Foreskin keratinocyte (primary cell): ENCODE measurements at places on chromosomes 6 and 20. TPM values are rescaled to one million over a fixed set of nuclear protein-coding genes. Genes with fewer than 3 reads are reported as not detected.

DNA sequence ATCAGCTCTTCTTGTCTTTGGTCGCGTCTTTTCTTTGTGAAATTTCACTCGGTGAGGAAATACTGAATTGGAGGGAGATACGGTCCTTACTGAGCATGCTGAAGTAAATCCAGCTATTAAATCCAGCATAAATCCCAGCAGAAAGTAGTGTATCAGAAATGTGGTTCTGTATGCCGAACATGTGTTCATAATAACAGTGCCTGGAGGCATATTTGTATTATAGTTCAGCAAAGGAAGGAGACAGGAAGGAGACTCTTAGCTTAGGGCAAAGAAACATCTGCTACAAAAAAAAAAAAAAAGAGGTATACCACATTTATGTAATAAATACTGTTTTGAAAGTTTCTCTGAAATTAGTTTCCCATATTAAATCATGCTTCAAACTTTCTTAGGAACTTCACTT lies 211.8 kb downstream of the PLCB4 start:
- DNase-seq, result no peak

DNA sequence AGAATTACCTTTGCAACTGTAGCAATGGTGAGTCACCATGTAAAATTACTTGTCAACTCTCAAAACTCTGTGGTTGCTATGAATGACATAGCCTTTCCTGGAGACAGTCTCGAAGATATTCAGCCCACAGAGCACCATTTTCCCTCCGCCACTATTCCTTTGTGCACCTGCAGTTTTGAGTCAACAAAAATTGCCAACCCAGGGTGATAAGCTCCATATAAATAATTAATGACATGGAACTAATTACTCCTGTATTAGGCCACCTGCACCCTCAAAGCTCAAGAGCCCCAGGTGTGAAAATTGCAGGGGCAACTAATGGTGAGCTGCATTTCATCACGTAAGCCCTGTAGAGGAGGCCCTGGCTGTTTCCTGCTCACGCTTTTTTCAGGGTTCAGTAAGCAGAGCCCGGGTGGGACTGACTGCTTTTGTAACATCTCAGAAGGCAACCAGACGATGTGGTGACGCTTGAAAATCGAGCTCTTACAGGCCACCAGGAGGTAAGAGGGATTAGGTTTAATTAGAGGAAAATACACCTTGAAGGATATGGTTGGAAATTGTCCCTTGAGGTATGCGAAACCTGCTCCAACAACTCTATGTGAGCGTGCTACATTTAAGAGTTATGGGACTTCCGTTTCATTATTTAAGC lies 70.8 kb downstream of the BMP2 start:
- DNase-seq, result peak; percentile 63

WFDC2 gene
- 0.42 TPM in 1 of 2 replicates, not detected in the other for total RNA-seq

RTN4IP1 gene
- total RNA-seq, result 10.7 and 12.9 TPM in 2 replicates

DNA sequence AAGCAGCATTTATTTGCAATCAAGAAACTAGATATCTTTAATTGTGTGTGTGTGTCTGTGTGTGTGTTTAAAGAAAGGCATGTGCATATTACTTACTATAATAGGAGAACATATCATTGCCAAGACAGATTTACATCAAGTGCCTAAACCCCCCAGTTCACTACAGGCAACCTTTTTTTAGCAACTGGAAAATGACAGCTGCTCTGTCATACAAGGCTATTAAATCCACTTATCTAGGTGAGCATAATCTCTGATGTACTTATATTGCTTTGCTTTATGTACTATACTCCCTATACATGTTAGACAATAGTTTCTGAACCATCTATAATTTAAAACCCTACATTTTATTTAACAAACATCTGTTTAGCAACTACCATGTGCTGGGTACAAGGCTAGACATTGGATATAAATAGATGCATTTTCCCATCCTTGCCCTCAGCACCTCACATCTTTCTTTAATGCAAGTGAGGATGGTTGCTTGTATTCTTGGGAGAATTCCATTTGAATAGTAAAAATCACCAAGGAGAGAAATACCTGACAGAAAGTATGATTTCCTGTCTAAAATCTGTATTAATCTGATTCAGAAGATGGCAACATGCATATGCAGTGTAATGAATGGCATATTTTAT lies 398.3 kb downstream of the LAMA2 start:
- no peak for DNase-seq

KCNB1 gene
- total RNA-seq, result not detected in 2 replicates

DNA sequence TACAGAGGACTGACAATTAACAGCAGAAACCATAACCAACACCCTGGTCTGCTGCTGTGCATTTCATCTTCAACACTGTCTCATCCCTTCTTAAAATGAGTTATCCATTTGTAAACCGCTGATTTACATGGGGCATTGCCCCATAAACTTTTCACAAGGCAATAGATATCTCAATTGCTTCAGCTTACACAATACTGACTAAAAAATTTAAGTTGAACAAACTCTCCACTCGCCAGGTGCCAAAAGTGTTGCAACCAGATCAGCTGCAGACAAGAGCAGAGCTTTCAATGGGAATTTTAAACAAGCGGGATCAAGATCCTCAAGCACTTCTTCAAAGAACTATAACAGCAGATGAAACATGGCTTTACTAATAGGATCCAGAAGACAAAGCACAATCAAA lies 183.0 kb downstream of the TASP1 start:
- peak; percentile 18 for DNase-seq

DNA sequence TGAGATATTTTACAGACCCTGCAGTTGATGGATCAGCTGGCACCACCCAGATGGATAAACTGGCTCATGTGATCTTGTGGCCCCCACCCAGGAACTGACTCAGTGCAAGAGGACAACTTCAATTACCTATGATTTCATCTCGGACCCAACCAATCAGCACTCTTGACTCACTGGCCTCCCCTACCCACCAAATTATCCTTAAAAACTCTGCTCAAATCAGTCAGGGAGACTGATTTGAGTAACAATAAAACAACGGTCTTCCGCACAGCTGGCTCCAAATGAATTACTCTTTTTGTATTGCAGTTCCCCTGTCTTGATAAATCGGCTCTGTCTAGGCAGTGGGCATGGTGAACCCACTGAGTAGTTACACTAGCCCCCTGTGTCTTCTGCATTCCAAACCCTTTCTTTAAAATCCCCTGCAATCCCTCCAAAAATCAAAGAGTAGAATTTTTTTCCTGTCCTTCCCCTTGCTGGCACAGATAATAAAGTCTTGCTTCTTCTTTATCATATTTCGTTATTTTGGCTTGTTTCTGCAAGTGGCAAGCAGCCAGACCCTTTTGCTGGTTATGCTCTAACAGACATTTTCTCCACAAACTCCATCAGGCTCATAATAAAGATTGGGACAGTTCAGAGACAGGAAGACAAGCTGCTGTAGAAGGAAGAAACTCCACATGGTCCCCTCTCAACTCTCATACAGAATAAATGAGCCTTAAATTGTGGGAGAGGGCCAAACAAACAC lies 48.3 kb downstream of the OR2B6 start:
- no peak for DNase-seq

DNA sequence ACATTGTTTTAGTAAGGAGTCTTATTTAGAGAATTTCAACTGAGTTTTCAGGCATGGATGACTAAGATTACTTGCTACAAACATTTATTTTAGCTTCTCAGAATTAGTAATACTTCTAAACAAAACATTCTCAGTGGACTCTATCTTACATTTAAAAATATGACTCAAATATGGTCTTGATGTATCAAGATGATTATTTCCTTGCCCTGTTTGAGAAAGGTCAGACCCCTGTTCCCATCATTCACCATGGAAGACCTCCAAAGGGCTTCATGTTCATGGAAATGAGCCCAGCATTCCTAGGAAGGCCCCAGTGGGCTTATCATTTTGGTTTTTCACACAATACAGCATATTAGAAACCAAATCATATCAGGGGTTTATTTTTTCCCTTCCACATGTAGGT lies 24.6 kb upstream of the TRPC4AP start:
- DNase-seq, result no peak

GRCh38 chr6:125358898-125359297 lies 57.1 kb upstream of the HDDC2 start:
- DNase-seq, result no peak

- no peak for DNase-seq
These were observed 44.5 kb upstream of the GJE1 start for GRCh38 chr6:142087950-142088857.

- DNase-seq, result no peak
These were observed 15.7 kb upstream of the QKI start for GRCh38 chr6:163398815-163399214.

DNA sequence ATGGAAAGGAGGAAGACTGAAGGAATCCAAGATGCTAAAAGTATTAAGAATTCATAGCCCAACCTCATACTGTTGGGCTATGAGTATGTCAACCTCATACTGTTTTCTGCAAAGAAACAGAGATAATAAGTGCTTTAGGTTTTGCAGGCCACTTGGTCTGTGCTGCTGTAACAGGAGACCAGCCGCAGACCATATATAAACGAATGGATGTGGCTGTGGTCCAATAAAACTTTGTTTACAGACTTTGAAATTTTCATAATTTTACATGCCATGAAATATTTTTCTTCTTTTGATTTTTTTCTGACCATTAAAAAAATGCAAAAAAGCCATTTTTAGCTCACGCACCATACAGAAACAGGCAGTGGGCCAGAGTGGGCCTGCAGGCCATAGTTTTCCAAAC lies 13.7 kb upstream of the THBD start:
- no peak for DNase-seq

ARMC12 gene
- 0.14 and 0.27 TPM in 2 replicates for total RNA-seq

- DNase-seq, result no peak
These were observed 216.7 kb downstream of the ATXN1 start for GRCh38 chr6:16544521-16544920.

SOBP gene
- not detected in 2 replicates for total RNA-seq

SIGLEC1 gene
- not detected in 2 replicates for total RNA-seq

ZBTB22 gene
- total RNA-seq, result 9.5 and 10.9 TPM in 2 replicates

STMND1 gene
- not detected in 2 replicates for total RNA-seq

FAM209B gene
- total RNA-seq, result 0.53 and 0.71 TPM in 2 replicates

- no peak for DNase-seq
These were observed 15.7 kb downstream of the GMDS start for GRCh38 chr6:2229742-2230141.

C20orf173 gene
- total RNA-seq, result not detected in 2 replicates

- no peak for DNase-seq
These were observed 21.8 kb downstream of the ADNP start for GRCh38 chr20:50909413-50909812.

- DNase-seq, result no peak
These were observed 77.0 kb upstream of the NHSL1 start for GRCh38 chr6:138576313-138576712.

GRCh38 chr6:7809346-7809745 lies 83.4 kb downstream of the BMP6 start:
- no peak for DNase-seq

GRCh38 chr6:42022755-42023384 lies 27.5 kb upstream of the TAF8 start:
- DNase-seq, result no peak

- no peak for DNase-seq
These were observed 11.0 kb upstream of the TIAM2 start for GRCh38 chr6:154984146-154984545.

CFB gene
- 0.34 and 0.92 TPM in 2 replicates for total RNA-seq

ISM1 gene
- 1.1 and 2.6 TPM in 2 replicates for total RNA-seq

DNA sequence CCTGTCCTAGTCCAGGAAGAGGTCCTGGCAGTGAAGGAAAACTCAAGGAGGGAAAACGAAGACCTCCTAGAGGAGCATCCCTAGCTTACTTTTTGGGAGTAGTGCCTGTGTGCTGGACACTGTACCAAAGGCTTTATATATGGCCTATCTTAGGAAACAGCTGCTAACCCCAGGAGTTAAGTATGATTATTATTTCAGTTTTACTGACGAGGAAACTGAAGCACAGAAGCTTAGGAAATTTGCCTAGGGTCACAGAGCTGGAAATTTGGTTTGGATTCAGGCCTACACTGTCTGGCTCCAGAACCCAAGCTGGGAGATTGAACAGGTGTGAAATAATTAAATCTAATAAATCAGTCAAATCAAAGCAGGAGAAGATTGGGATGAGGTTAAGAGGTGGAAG lies 78.0 kb downstream of the SLX4IP start:
- DNase-seq, result no peak

OR2B6 gene
- total RNA-seq, result not detected in 2 replicates

DNA sequence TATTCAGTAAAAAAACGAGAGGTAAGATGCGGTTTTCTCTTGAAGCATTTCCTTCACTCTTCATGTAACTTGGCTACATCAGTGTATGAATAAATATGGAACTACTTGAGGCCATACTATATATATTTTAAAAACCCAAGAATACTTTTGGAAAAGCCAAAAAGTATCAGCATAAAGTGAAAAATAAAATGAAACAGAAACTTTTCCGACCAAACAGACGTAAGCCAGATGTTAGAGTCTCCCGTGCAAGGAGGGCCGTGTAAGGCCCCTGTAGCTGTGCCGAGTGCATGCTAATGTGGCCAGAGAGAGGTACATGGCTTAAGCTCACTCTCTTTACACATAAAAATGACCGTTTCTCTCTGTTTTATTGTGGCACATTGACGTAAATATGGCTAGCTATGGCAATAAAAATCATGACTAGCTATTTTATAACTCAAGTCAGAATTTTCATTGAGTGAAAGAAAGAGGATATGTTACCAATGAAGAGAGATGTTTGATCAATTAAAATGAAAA lies 140.1 kb upstream of the GMDS start:
- no peak for DNase-seq

TMEM242 gene
- 9.0 and 9.6 TPM in 2 replicates for total RNA-seq
